ENCODE measurements at places on chromosomes 12 and 14. TPM values are rescaled to one million over a fixed set of nuclear protein-coding genes. Genes with fewer than 3 reads are reported as not detected.

GRCh38 chr12:99122959-99123358 lies 477.9 kb downstream of the APAF1 start:
- DNase-seq, result no peak

Gene MYF5
- polyA plus RNA-seq, result not detected

DNA sequence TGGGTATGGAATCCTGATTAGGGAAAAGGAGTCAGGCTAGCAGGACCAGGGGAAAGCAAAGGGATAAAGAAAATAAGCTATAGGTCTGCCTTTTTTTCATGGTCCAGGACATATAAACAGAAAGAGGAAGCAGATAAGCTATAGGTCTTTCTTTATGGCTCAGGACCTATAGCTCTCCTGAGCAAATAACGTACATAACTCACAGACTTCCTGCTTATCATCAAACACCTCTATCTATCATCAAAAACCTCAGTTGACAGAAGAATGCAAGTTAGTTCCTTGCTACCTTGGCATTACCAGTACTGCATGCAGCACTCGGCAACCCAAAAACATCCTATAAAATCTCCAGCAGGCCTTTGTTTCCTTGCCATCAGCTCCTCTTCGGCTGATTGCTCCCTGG lies 238.7 kb upstream of the OR4E1 start:
- DNase-seq, result no peak

Gene SSPN
- 2.0 TPM for polyA plus RNA-seq

DNA sequence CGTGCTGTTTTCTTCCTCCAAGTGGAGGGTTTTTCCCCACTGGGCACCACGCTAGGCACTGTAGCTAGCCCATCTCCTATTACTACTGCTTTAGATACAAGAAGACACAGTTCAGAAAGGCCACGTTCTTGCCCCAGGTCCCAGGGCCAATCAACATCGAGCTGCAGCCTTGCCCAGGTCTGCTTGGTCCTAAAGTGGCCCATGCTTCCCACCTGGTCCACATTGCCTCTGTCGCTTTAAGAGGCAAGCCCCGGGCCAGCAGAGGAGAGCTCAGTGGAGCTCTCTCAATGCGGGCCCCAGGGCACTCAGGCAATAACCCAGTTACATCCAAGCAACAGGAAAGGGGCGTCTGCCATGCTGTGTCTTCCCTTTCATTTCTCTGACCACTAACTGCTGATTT lies 148.1 kb downstream of the CALM1 start:
- DNase-seq, result no peak

GRCh38 chr12:30816742-30817465 lies 62.2 kb upstream of the CAPRIN2 start:
- DNase-seq, result no peak

- DNase-seq, result no peak
Measured at GRCh38 chr14:76080471-76080870, 71.3 kb upstream of the GPATCH2L start.

GRCh38 chr14:59116984-59117415 lies 71.5 kb upstream of the DAAM1 start:
- no peak for DNase-seq

DNA sequence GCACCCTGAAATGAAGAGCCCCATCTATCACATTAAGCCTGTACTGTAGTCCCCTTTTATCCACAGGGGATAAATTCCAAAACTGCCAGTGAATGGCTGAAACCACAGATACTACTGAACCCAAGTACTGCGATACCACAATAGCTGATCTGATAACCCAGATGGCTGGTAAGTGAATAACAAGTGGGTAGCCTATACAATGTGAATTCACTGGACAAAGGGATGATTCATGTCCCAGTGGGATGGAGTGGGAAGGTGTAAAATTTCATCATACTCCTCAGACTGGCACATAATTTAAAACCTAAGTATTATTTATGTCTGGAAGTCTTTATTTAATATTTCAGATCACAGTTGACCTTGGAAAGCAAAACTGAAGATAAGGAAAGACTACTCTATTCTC lies 201.3 kb downstream of the GPHN start:
- no peak for DNase-seq

DNA sequence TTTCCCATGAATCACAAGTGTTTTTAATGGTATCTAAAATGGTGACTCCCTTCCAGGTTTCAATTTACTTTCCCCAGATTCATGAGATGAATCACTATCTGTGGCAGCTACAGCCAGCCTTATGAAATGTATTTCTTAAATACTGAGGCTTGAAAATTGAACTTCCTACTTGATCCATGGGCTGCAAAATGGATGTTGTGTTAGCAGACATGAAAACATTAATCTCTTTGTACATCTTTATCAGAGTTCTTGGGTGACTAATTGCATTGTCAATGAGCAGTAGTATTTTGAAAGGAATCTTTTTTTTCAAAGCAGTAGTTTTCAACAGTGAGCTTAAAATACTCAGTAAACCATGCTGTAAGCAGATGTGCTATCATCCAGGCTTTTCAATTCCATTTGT lies 250.8 kb downstream of the SLC6A15 start:
- no peak for DNase-seq

DNA sequence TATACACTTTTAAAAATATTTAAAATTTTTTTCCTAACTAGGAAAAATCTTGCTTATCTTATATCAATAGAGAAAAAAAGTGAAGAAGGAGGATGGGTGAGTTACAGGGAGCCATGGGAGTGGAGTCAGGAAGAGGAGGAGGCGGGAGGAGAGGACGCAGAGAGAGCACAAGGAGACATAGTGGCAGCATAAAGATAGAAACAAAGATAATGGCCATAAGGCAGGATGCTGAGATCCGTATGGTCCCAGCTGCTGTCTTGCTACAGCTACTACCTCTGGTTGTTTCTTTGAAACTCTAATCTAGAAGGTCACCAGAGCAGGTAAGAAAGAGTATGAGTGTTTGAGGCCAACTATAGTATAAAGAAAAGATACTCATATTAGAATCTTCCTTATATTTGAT lies 2.6 kb upstream of the SOX5 start:
- DNase-seq, result no peak

GRCh38 chr14:106044949-106045596 lies 518.7 kb downstream of the TMEM121 start:
- peak; percentile 19 for DNase-seq

DNA sequence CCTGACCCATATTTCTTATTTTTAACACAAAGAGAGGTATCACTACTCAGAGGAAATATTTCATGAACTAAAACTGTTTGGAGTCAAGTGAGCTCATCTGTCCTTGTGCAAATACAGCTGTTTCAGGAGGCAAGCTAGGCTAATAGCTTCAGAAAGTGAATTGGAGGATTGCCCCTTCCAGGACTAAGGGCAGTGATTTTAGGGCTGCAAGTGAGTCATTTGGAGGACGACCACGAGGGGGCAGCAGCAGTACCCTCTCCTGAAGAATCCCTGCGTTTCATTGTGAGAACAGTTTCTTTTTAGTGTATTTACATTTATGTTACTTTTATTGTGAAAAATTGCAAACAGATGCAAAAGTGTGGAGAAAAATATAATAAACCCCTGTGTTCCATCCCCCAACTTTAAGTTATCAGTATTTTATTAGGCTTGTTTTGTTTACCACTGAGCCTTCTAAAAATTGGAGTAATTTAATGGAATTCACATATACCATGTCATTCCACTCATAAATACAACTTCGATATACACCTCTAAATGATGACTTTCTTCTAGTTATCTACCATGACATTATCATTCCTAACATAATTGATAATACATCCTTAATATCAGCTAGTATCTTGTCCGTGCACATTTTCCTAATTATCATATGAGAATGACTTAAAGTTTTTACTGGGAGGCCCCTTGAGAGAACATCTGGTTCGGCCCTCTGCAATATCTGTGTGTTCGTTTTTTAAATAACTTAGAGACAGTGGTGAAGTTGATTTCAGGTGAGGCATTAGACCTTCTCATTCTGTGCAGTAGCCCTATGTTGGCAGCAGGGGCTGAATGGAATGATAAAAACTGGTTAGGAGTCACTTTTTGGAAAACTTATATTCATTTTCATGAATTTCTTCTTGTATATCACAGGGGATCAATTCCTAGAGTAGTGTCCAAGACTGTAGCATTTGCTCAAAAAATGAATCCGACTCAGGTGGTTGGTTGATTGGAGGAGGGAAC lies 13.7 kb downstream of the FOXJ2 start:
- peak; percentile 86 for DNase-seq

DNA sequence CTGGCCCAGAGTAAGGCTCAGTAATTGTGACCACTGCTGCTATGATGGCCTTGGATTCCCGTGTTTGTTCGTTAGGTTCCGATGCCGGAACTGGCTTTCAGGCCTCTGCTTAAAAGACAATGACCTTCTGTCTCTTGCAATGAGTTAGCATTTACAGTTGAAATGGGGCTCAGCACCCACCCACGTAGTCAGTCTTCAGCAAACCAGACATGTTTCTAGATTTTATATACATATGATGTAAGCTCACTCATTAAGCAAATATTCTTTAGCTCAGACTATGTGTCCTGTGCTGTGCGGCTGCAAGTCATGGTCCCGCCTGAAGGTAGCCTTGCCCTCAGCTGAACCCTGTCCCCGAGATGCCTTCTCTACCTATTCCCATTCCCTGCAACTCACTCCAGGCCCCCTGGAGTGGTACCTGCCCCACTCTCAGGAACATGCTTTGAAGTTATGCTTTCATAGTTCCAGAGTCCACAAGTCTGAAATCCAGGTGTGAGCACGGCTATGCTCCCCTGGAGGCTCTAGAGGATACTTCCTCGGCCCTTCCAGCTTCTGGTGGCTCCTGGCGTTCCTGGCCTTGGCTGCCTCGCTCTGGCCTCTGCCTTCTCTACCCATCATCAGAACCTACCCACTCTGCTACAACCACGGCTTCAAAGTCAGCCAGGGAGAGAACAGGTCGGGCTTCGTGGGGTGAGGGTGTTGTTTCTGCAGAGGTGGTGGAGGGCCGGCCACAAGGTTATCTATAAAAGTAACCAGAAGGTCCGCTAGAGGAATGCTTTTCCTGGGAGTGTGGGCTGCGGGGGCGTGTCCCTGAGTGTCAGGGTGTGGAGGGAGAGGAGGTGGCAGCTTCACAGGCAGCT lies 157.8 kb downstream of the RBM19 start:
- DNase-seq, result no peak
